Stimulated activated CD8-positive, alpha-beta memory T cell treated with anti-CD3 and anti-CD28 coated beads, Interleukin-7, amount 100 ng/mL, for 24 hours (primary cell): ENCODE measurements at places on chromosomes 2 and 18.

DNA sequence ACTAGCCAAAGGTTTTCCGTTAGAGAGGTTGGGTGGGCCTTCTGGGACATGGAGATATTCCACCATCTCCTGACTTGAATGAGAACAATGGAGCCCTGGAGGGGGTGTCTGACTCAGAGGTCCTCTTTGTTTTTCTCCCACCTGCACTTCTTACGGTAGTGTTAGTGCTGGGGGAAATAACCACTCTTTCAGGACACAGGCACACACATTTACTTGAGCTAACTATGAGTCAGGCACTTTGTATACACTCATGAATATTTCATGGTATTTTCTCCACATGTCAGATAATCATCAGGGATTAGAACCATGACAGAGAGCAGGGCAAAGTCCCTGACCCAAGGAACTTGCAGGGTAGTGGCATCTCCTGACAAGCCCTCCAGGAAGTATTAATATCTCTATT is 439.1 kb downstream of the TSN start:
- DNase-seq: no peak

DNA sequence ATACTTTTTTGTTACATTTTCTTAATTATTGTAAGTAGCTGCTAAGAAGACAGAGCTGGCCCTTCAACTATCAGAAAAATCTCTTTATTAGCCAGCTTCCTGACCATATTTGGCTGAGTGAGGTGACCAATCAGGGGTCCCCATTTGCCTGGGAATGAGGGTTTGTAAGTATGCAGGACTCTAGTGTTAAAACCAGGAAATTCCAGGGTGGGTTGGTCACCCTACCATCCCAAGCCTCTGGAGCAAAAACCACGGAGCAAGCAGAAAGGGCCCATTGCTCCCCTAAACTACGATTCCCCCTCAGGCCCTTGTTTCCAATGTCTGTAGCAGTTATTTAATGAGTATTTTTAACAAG is 165.6 kb upstream of the NCKAP5 start:
- no peak for DNase-seq

GRCh38 chr2:184971546-184972068 is 373.3 kb downstream of the ZNF804A start:
- DNase-seq: no peak

DNA sequence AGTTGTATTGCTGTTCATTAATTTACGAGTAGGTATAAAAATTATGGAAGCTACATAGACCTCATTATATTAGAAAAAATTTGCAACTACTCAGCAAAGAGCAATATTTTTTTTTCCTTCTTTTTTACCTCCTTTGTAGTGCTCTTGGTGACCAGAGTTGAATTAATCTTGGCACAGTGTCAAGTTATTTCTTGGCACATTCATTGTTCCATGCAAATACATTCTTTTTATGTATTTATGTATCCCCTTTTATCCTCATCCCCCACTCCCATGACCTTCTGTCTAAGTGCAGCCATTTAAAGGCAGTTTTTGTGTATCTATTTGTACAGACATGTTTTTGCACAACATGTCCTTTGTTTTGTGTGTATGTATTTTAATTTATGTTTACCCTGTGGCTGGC is 224.5 kb downstream of the CCDC102B start:
- no peak for DNase-seq

DNA sequence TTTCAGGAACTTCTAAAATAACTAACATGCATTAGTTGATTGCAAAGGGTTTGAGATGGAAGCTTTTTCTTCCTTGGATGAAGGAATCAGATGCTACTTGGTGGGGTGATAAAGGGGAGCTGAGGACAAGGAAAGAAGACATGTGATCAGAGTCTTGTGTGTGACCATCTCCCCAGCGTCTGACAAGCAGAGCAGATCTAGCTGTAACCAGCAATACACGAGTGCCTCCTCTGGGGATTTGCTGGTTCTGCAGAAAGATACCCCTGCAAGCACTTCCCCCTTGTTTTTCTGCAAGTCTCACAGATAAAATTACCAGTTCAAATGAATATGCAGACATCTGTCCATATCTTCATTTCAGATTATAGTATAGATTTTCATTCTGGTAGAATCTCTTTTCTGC is 2.7 kb downstream of the CDH7 start:
- DNase-seq: no peak

DNA sequence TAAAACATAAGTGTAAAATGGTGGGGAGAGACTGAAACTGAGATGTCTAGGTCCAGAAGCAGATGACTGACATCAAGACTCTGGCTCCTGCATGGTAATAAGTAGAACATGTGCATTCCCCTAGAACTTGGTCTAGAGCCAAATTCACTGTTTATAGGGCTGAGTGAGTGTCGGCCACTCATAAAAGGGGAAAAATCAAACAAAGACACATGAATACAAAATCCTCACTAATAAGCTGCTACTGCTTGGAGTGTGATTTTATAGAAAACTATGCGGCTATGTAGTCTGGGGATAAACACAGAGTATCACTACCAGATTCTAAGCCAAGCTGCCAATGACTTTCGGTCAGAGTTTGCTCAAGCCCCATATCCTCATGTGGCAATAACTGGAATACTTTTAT is 1080.8 kb upstream of the DDX18 start:
- no peak for DNase-seq

DNA sequence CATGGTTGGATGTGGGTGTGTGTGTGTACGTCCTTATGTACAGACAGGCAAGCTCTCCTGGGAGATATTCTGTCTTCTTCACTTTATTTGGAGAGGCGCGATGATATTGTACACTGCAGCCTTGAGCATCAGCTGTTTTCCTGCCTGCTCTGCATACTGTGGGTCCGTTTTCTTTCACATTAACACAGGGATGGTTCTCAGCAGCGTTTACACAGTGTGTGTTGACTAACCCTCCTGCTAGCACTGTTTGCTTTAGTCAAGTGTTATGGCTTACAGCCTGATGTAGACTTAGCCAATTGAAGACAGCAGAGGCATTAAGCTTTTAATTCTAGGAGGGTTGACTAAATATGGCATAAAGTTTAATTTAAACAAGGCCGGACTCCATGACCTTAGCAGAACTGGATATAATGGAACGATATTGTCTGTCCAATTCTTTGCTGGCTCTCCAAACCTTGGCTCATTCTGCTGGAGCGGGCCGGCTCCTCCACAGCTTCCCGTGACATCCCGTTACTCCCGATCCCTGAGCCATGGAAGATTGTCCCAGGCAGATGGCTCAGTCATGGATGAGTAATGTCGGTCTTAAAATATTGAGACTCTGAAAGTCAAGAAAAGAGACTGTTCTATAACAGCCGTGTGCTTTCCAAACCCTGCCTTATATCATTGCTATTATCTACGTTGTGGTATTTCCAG is 134.7 kb downstream of the TPGS2 start:
- DNase-seq: no peak

- DNase-seq: no peak
These were observed 84.5 kb upstream of the ODC1 start for GRCh38 chr2:10532638-10533101.

- DNase-seq: no peak
These were observed 144.8 kb upstream of the RGPD4 start for GRCh38 chr2:107681936-107682335.

DNA sequence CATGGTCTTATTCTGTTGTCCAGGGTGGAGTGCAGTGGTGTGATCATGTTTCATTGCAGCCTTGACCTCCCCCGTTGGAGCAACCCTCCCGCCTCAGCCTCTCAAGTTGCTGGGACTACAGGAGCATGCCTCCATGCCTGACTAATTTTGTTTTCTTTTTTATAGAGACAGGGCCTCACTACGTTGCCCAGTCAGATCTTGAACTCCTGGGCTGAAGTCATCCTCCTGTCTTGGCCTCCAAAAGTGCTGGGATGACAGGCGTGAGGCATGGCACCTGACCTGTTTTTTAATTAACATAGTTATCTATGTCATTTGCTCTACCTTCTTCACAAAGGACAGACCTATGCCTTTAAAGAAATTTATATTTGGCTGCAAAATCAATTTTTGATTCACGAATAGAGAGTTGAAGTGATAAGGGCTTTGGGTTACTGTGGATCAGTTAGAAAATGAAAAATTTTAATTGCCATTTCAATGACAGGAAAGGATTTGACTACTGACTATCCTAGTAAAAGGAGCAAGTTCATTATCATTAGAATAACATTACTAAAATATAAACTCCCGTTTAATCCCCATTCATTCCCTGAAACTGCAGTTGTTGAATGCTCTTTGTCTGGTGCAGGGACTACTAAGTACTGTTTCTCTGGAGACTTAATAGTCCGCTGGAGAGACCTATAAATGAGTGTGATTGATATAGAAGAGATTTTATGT is 3.7 kb downstream of the RNF138 start:
- no peak for DNase-seq

DNA sequence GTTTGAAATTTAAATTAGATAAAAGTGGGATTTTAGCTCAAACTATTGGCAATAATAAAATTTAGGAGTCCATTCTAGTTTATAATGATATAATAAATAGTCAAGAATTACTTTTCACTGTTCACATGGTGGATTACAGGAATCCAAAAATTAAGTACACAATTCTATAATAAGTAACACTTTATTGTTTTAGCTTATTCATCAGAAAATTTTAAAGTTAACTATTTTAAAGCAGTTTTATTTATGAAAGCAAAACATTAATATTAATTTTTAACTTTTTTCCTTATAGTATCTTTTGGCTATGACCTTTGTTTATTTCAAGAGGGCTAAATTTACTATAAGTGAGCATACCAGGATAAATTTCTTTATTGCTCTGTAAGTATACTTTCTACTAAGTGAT is 11.4 kb downstream of the SPDYA start:
- no peak for DNase-seq

DNA sequence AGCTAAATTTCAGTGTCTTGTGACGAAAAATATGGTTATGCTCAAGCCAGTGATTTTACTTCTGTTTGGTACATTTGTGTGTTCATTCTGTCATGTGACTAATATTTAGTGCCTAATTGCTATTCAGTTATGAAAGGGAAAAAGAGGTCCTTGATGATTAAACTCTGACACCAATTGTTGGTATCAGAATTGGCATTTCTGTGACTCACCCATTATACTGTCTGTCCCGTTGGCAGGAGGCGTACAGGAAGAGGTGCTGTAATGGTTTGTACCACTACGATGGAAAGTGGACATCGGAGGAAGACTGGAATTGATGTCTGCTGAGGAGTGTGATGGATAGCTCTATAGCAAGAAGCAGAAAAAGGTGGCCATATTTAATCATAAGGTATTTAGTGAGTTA is 310.4 kb upstream of the CCDC68 start:
- DNase-seq: no peak

DNA sequence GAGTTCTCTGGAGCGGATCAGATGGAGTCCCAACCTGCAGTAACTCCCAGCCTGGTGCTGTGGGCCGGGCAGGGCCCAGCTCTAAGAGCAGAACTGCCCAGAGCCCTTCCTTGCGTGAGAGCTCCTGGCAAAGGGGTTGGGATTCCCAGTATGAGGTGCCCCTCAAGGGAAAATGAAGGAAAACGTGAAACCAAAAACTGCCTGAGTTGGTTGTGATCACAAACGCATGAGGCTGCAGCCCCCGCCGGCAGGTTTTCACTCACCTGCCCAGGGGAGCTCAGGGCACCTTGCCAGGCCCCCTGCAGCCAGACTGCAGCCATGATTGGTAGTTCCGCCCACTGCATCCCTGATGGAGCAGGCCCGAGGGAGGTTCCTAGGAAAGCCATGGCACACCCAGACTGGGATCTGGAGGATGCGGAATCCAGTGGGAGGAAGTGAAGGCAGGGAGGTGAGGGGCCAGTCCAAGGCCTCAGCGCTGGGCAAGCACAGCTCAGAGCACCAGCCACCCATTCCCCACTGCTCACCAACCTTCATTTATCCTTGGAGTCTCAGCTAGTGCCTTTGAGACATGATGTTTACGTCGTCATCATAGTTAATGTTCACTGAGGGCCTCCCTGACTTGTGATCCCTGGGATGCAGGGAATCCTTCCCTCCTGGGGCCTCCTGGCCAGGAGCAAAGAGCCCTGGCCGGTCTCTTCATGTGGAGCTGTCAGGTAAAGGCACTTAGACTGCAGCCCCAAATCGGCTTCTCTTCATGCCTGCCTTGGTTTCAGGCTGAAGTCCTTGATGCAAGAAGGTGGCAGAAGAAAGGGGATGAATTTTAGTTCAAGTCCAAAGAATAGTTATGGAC is 103.2 kb downstream of the INHBB start:
- no peak for DNase-seq

GRCh38 chr2:230218421-230218820 is 1.4 kb downstream of the SP110 start:
- no peak for DNase-seq

DNA sequence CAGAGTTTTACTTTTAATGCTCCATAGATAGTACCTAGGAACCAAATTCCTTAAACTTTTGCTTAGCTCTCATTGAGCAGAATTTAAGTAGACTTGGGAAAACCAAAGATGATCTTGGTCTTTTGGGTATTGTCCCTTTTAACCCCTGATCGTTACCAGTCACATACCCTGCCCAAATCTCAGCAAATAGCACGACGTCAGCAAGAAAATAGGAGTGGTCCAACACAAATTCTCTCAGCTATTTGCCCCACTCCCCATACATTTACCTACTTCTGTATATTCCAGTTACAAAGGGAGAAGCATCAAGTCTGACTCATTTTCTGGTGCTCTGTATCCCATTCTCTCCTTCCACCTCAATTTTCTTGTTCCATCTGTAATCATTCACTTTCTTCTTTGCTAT is 387.3 kb downstream of the CCDC85A start:
- no peak for DNase-seq

- no peak for DNase-seq
These were observed 166.5 kb upstream of the NCK2 start for GRCh38 chr2:105578166-105578565.

- no peak for DNase-seq
These were observed 42.9 kb downstream of the CDCA7 start for GRCh38 chr2:173397539-173397938.

DNA sequence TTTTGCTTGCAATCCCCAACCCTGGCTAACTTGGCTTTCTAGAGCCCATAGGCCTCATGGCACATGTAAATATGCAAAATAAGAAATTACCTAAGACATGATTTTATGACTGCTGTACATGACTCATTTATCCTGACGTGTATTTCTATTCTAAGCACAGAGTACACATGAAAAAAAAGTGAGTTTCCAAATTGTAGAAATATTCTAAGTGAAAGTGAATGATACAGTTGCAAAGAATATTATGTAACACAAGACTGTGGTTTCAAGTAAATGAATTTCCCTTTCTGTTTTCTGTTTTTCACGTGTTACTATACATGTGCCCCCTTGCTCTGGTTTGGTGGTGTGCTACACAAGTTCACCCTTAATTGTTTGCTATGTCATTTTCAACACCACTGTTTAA is 162.4 kb downstream of the LRP1B start:
- no peak for DNase-seq

- no peak for DNase-seq
These were observed 44.5 kb upstream of the RMDN2 start for GRCh38 chr2:37880551-37880950.

GRCh38 chr2:208488686-208489564 is 82.3 kb downstream of the PTH2R start:
- no peak for DNase-seq

- no peak for DNase-seq
These were observed 66.2 kb upstream of the PROKR1 start for GRCh38 chr2:68577183-68577582.

- DNase-seq: no peak
These were observed 962.9 kb upstream of the FANCL start for GRCh38 chr2:59204040-59204439.

- DNase-seq: no peak
These were observed 462.1 kb upstream of the ID2 start for GRCh38 chr2:8219631-8220355.

- DNase-seq: no peak
These were observed 276.0 kb downstream of the MTX2 start for GRCh38 chr2:176544991-176545956.

GRCh38 chr2:72933646-72934151 is 16.4 kb downstream of the EMX1 start:
- DNase-seq: no peak
